ENCODE measurements at places on chromosomes 3 and 15.

GRCh38 chr15:96234109-96234892 is 96.2 kb upstream of the NR2F2 start:
- DNase-seq: no peak

DNA sequence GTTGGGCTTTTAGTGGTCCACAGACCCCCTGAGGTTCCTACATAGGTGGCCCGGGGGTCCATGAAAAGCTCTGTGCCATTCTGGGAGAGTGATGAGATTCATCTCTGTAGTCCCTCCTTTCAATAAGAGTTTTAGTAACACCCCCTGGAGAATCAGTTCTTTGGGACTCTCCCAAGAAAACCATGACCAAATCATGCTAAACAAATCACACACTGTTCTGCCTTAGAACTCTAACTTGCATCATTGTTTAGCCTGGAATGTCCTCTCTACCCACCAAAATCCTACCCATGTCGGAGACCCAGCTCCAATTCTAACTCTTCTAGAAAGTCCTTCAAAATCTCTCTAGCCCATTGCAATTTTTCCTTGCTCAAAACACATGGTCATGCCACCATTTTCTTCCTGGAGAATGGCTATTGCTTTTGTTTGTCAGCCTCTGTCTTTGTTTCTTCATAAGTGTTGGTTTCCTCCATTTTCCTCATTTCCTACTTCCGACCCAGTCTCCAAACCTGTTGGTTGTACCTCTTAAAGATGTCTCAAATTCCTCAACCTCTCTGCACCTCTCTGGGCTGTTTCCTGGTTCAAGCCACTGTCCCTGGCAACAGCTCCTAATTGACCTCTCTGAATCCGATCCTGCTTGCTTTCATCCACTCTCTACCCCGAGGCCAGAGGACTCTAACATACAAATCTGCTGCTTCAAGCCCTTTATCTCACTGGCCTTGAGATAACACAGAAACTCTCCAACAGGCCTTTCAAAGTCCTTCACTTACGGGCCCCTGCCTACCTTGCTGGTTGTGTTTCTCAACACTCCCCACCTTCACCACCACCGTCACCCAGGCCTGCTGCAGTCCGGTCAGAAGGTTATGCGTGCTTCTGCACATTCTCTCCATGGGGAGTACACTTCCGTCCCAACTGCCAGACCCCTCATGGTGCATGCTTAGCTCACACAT is 23.7 kb downstream of the CYP19A1 start:
- DNase-seq: no peak

GRCh38 chr15:25408428-25408827 is 30.4 kb downstream of the UBE3A start:
- no peak for DNase-seq

DNA sequence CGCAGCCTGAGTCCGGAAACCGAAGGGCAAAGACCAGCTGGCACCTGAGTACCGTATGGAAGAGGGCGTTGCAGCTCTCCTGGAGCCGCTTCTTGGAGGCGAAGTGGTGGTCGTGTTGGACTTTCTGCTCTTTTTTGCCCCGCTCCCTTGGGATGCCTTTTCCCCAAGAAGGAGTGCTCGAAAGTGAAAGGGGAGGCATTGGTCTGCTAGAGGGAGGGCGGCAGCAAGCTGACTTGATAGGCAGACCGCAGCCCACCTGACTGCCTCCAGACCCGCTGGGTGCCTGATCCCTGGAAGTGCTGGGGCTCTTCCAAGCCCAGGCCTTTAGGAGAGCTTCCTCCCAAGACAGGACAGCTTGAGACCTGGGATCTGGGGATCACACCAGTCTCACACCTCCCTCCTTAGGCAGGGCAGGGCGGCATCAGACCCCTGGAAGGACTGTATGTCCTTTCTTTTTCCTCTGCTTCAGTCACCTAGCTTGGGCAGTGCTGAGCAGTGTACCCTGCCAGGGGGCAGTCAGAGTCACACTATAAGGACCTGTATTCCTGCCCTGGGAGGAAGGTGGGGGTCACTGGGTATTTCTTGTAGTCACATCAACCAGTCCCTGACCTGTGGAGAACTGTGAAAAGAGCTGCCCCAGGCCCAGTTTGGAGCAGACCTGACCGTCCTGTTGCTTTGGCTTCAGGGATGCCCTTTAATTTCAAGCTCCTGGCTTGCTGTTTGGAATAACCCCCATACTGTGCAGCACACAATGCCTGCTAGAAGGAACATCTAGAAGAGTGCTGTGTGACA is 2.1 kb downstream of the ACVR2B start:
- DNase-seq: no peak

DNA sequence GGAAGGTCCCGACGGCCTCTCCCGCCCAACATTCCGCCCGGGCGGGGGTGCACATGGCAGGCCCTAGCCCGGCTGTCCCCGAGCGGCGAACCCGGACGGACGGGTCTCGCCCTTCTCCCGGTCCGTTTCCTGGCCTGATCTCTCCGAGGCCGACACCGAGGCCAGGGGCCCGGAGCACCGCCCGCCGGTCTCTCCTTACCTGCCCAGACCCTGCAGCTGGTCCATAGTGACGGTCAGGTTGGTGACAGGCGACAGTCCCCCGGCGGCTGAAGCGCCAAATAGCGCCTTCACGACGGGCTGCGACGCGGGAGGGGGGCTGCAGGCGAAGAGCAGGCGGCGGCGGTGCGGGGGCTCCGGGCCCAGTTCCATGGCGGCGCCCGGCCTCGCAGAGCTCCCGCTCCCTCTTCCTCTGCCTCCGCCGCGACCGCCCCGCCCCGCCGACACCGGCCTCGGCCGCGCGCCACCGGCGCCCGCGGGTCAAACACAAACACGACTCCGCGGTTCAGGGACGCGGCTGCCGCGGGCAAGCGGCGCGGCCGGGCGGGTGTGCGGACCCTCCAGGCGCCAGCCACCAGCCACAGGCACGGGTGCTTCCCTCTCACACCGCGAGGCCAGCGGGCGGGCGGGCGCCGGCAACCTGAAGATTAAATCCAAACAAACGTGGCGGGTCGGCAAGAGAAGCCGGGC is 495 bp downstream of the CDC25A start:
- DNase-seq: peak; percentile 42

DNA sequence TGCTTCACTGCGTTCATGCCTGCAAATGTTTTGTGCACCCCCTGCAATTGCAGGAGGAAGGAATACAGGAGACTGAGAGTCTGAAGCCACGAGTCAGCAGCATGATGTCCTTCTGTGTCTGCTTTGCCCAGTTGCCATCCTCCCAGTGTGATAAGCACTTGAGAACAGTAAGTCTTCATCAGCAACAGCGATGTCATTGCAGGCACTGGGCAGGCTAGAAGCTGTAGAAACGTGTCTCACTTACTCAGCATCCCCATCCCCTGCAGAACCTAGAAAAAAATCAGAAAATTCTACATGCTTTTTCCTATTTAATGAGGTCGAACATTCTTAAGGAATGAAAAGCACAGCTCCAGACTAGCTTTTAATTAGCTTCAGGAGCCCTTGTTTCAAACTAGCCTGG is 156.5 kb upstream of the LPP start:
- DNase-seq: no peak

DNA sequence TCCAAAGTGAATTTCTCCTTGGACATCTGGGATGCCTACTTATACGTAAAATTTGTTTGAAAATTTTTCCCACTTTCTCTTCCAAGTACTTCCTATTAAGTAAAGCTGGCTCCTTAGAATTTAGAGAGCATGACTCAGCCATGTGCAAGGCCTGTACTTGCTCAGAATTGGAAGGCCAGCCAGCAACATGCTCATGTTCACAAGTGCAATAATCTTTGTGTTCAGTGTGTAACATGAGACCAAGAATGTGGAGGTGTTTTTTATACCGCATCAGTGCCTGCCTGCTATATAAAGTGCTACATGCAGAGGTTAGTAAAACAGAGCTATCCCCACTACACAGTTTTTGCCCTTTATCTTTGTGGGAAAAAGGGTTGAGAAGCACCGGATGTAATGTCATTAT is 151.9 kb upstream of the FEZF2 start:
- DNase-seq: no peak

DNA sequence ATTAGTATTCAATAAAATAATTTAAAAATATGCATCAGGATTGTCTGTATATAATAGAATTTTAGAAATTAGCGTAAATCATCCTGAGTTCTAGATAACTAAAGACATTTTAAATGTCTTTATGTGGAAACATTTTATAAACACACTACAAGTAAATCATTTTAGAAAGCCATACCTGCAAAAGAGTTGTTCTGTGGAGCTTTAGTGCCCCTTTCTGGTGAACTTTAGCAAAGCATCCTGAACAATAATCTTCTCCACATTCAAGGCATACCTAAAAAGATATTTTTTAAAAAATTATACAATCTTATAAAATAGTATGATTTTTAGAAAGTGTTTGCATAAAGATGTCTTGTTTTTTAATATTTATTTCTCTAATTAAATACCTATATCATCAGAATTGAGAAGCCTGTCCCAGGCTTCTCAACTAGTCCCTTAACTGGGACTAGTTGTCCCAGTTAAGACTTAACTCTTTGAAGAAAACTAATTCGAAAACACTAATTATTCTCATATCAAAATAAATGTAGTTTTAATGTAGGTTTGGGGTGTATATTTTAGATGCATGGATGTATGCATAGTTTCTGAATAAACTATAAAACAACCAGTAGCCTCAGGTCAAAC is 29.7 kb downstream of the ZBBX start:
- DNase-seq: peak; percentile 37

GRCh38 chr15:65394936-65395335 is 17.1 kb upstream of the IGDCC3 start:
- DNase-seq: no peak

GRCh38 chr3:105362021-105362665 is 4.6 kb upstream of the ALCAM start:
- DNase-seq: peak; percentile 53

DNA sequence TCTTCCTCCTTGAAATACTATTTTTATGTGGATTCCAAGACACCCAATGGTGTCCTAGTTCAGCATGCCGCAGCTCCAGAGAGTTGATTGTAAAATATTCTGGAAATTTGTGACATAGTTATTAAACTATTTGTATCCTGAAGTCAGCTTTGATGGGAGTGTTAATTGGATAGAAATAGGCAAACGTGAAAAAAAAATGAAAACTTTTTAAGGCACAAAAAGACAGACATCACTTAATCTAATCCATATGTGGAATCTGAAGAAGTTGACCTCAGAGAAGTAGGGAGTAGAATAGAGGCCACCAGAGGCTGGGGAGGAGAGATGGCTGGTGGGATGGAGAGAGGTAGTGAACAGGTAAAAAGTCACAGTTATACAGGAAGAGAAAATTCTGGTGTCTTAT is 704.2 kb downstream of the ROBO1 start:
- DNase-seq: no peak
